ENCODE measurements at places on chromosomes 5 and 9. TPM values are rescaled to one million over a fixed set of nuclear protein-coding genes. Genes with fewer than 3 reads are reported as not detected.

Gene DAP
- 16.2 TPM for total RNA-seq

Gene PTTG1
- total RNA-seq = 14.8 TPM

Gene C1QTNF2
- 1.7 TPM for total RNA-seq

Gene MRPS27
- 46.2 TPM for total RNA-seq

Gene NDUFS4
- total RNA-seq = 67.1 TPM

Gene PCDHA5
- total RNA-seq = 6.6 TPM

Gene ARL14EPL
- total RNA-seq = not detected

Gene SLC45A2
- 0.49 TPM for total RNA-seq

Gene FST
- 0.74 TPM for total RNA-seq

Gene CDH12
- 23.1 TPM for total RNA-seq

Gene PRDM9
- not detected for total RNA-seq

Gene DPYSL3
- total RNA-seq = 925 TPM

Gene LMBRD2
- total RNA-seq = 56.8 TPM

Gene GLRA1
- not detected for total RNA-seq

Gene EDIL3
- total RNA-seq = 37.1 TPM

Gene ST8SIA4
- 38.8 TPM for total RNA-seq
